ENCODE measurements at places on chromosomes 2 and 18.

DNA sequence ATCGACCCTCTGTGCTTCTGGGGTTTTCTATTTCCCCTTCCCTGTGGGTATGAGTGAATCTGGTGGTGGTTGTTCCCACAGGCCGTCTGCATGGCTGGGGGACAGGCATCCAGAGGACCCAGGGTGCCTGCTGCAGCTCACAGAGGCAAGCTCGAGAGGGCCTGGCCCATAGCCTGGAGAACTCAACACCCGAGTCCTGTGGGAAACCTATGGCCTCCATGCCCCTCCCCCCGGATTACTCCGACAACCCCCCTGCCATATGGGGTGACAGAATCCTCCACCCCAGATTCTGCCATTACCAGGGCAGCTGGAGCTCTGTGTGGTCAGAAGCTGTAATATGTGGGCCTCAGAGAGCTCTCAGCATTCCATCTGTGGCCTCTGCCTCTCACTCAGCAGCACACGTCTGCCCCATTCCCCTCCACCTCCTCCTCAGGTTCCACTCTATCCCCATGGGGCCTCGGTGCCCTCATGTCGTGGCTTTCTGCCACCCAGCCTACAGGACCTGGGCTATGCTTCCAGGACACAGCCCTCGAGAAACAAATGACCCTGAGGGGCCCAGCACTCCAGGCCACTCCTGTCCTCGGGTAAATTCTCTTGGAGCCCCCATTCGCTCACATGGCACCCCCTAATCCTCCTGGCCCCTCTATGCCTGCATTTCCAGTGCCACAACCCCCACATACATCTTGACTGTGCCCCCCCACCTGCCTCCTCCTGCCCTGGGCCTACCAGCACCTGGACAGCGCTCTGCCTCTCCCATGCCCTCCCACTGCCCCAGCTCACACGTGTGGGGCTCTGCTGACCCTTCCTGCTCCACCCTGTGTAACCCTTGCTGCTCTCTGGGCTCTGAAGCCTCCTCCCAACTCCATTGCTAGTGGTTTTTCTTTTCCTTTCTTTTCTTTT is 3.6 kb downstream of the MZT2A start:
- no peak for DNase-seq

- no peak for DNase-seq
These were observed 8.7 kb upstream of the WIPF1 start for GRCh38 chr2:174606336-174606735.

GRCh38 chr18:77700051-77700450 is 450.4 kb downstream of the GALR1 start:
- DNase-seq, result no peak

DNA sequence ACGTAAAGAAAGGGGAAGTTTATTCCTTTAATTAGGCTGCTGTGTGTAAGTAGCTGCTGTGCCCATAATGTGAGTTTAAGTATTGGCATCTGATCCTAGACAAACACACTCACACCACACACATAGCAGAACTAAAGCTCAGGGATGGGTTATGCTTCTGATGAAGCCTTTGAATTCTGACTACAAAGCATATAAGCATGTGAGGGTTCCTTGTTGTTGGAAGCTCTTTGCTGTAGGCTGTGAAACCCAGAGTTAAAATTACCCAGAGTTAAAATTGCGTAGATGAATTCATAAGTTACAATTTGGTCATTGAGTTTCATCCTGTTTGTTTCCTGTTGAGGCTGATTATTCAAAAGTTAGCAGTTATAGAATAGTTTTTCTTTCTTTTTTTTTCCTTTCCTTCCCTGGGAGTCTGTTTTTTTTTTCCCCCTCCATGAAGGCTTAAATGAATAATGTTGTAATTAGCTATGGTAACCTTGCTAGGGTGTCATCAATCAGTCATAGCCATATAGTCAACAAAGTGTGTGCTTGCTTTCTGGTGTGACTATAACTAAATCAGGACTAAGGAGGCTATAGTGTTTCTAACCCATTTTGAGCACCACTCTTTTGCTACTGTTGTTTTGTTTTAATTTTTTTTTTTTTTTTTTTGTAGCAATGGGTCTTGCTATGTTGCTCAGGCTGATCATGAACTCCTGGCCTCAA is 426.1 kb downstream of the PARD3B start:
- no peak for DNase-seq

- no peak for DNase-seq
These were observed 83.6 kb downstream of the ASXL2 start for GRCh38 chr2:25794544-25795276.

DNA sequence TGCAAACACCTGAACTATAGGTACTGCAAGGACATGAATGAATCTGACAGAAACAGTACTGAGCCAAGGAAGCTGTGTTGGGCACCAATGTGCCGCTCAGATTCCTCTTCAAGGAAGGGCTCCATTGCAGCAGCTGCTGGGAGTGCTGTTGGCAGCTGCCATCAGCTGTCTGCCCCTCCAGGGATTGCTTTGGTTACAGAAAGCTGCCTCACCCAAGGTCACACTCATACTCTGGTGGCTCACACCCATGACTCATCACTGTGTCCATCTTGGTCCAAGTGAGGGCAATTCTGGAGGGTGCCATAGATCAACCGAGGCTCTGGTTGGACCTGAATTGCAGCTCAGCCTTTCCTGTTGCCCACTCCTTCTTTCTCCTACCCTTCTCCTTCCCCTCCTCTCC is 24.4 kb upstream of the TRPM8 start:
- DNase-seq, result no peak

DNA sequence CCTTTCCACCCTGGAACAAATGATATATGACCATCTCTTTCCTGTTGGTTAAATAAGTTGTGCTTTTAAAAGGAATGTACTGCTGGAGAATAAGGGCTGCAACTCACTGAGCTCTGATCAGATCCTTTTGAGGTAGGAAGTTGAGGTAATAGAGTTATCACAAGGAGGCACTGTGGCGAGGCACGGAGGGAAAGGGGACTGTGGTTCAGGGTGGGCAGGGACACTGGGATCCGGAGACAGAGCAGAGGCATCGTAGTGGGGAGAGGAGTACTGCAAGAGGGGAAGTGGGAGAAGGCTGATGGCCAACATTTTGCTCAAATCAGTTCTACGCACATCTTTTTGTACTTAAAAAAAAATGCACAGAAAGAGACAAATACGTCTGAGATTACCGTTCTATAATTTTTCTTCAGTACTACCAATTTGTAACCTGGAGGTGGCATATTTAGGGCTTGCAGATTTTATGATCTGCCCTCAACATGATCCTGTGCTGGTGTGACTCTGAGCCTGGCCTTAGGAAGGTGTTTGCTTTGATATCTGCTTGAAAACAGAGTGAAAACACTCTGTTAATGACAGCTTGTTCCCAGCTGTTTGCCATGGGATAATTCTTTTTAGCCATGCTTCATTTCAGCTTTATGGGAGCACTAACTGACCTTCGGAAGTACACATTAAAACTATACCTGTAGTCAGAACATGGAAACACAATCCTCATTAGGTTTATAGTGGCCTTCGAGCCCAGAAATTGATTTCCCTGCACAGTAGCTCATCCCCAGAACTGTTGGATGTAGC is 168.1 kb downstream of the KCNE4 start:
- DNase-seq, result no peak

DNA sequence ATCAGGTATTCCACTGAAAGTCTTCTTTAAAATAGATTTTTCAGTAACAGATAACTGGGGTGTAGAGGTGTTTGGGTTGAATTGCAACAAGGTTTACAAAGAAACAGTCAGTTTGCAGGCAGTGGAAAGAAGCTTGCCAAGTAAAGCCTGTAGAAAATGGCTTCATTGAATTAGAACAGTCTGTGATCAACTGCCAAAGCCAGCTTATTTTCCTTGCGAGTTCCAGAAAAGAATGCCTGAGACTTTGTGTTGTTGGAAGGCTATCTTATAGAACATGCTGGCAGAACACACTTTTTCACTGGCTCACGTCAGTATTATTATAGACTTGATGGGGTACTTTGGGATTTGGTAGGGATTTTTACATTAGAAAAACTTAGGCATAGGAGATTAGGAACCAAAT is 601.0 kb downstream of the XIRP2 start:
- DNase-seq, result no peak

DNA sequence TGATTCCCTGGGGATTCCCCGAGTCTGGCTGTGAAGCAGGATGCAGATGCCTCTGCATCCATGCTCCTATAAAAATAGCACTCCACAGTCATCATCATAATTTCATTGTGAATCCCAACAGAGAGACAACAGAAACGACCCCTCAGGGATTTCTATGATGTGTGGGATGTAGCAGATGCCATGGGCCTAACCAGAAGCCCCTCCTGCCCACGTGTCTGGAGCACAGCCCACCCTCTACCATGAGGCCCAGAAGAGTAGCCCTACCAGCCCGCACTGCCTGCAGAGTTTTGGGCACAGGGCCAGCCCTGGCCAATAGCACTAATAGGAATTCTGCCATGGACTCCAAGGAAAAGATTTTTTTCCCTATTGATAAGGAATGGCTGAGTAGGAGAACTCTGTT is 66.6 kb downstream of the GYPC start:
- DNase-seq, result no peak

DNA sequence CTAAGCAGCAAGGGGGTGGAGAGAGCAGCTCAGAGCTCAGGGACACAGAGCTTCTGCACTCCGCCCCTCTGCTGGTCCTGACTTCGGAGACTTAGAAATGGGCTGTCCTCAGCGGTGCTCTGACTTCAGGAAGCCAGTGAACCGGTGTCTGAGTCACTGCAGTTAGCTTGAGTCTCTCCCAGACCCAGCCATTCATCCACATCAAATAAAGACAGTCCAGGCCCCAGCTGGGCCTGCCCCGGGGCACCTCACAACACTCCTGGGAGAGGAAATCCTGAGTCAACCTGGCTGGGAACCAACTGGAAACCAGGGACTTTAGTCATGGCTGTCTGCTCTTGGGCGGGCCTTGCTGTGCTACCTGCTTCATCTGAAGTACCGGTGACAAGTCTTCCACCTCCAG is 5.4 kb upstream of the ITGB6 start:
- no peak for DNase-seq

DNA sequence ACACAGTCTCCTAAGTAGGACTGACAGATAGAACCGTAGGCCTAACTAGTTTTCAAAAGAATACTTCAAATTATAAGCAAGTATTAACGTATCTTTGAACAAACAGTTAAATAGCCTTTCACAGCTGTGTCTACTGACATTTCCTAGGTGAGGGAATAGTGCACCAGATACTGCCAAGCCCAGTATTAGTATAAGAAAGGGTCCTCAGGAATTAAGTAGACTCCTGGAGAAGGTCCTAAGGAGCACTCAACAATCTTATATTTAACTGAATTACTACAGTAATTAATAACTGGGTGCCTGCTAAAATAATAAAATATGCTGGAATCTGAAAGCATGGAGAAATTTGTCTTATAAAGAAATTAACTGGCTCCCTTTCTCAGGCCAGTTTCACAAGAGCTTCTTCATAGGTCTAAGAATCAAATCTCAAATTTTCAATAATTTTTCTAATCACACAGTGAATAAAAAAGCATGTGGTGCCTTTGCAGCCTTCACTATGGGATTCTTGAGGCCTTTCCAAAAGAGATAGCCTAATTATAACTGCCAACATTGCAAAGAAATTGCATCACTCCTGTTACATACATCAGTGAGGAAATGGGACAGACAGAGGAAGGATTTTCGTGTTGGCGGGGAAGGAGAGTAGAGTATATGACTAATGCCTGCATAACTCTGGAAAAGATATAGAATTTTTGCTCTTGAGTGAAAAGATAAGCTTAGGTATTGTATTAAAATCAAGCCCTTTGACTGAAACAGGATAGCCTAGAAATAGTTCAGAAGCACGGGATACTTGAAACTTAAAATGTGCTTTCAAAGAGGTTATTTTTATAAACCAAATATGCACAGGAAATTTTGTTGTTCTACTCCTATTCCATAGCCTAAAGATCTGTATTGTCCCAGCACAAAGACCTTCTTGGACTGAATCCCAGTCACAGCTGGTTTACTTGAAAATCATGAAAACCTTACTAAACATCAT is 228.6 kb upstream of the STK17B start:
- no peak for DNase-seq

DNA sequence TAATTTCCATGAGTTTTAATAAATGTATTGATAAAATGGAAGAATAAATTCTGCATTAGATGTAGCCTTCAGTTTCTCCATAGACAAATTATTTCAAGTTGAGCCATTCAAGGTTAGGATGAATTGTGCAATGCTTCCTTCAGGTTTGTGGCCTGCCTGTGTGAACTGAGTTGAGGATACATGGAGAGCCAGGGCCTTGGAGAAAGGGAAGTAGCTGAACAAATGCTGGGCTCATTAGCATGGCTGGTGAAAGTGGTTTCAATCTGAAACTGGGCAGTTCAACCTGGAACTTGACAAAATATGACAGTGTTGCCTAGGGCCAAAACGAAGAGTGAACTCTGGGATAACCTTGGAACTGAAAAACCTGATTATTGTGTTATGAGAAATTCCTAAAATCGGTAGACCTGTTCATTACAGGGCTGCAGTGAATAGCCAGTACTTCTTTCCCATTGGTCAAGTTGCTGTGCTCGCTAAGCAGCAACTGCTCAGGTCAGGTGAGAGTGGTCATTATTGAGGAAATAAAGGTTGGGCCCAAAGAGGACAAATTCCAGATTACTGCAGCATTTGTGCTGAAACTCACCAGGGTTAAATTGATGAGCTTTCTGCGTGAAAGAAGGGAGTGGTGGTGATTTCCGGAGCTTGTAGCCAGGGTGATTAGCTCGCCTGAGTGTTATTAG is 12.7 kb downstream of the INPP1 start:
- DNase-seq, result no peak

- no peak for DNase-seq
These were observed 7.1 kb upstream of the SOS1 start for GRCh38 chr2:39127973-39128372.

DNA sequence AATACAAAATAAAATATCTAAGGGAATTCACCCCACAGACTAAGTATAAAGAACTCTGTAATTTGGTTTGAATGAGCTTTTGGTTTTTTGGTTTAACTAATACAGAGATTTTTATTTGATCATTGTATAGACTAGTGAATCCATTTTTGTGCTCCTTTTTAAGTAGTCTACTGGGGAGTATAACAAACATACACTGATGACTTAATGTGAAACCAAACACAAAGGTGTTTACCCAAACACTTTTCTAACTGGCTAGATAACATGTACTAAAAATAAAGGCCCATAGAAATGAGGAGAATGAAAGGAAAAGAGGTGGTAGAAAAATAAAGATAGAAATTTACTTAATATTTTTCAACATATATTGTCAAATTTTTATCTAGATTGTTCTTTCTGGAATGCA is 146.0 kb downstream of the NRXN1 start:
- DNase-seq, result no peak

DNA sequence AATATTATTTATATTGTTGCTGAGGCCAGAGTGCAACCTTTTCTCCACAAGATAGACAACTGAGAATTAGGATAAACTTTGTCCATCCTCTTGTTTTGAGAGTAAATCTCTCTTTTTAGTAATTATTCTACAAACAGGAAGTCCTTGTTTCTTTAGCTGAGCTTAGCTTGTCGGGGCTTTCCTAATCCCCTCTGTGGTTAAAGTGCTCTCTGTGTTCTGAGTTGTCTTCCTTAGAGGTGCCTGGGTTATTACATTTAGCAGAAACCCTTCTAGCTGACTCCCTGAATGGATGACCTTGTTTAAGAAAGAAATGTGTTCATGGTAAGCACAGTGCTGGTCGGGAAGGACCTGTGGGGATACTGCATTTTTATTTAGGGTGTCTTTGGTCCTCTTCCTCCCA is 12.7 kb downstream of the USP39 start:
- no peak for DNase-seq

Data from NCI-H187 treated with DMSO at 0.1 percent for 48 hours (cell line).